ENCODE measurements at places on chromosomes 7 and 10.
A peak's percentile ranks its signal among the peaks of the same experiment; 100 is the strongest.

GRCh38 chr10:75546004-75546403, 114.6 kb downstream of the LRMDA start:
- no peak for DNase-seq

GRCh38 chr10:8300925-8301324, 246.4 kb downstream of the GATA3 start:
- DNase-seq: no peak

DNA sequence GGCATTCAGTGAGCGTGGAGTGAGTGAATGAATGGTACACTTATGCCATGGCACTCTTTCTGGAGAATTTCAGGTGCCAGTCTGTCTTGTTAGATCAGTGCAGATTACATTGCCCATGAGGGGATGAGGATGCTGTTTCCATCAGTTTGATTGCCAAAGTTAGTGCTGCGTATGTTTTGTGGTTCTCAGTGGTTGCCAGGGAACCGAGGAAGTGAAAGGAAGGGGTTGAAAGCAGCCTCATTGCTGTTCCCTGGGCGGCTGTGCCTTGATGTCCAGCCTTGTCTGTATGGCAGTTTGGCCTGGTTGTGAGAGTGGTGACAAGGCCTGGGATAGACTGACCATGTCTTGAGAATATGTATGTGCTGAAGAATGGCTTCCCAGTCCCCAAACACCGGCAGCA, 30.2 kb downstream of the WBP1L start:
- DNase-seq: no peak

GRCh38 chr7:75054744-75055143, 18.9 kb downstream of the RCC1L start:
- no peak for DNase-seq

- DNase-seq: no peak
Observed at GRCh38 chr7:12757443-12757842, 70.0 kb downstream of the ARL4A start.

DNA sequence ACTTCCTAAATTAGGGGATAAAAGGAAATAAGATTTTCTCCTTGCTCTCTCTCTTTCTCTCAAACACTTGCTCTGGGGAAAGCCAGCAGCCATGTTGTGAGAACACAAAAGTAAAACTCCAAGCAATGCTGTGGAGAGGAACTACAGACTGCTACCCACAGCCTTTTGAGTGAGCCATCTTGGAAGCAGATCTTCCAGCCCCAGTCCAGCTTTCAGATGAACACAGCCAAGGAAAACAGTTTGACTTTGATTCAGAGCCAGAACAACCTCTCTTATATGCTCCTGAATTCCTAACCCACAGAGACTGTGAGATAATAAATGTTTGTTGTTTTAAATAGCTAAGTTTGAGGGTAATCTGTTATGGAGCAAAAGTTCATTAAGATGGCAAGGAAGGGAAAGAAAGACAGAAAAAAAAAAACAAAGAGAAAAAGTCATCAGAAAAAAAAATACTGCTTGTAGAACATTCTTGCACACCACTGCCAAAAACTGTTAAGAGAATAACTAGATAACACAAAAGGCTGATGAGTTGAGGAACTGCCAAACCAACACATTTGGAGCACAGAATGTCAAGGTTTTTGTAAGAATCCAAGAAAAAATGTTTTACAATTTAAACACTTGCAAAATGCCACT, 20.9 kb upstream of the PRKAR2B start:
- DNase-seq: no peak

DNA sequence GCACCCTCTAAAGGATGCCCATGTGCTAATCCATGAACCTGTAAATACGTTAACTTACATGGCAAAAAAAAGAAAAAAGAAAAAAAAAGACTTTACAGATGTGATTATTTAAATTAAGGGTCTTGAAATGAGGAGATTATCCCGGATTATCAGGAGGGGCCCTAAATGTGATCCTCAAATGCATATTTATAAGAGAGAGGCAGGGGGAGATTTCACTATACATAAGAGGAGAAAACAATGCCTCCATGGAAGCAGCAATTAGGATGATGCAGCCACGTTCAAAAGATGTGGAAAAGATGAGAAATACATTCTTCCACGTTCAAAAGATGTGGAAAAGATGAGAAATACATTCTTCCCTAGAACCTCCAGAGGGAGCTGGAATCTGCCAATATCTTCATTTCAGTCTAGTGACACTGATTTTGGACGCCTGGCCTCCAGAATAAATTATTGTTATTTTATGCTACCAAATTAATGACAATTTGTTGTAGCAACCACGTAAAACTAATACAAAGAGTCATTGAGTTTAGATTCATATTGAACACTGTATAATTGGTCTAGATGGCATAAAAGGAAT, 328.4 kb upstream of the GNAI1 start:
- DNase-seq: no peak

DNA sequence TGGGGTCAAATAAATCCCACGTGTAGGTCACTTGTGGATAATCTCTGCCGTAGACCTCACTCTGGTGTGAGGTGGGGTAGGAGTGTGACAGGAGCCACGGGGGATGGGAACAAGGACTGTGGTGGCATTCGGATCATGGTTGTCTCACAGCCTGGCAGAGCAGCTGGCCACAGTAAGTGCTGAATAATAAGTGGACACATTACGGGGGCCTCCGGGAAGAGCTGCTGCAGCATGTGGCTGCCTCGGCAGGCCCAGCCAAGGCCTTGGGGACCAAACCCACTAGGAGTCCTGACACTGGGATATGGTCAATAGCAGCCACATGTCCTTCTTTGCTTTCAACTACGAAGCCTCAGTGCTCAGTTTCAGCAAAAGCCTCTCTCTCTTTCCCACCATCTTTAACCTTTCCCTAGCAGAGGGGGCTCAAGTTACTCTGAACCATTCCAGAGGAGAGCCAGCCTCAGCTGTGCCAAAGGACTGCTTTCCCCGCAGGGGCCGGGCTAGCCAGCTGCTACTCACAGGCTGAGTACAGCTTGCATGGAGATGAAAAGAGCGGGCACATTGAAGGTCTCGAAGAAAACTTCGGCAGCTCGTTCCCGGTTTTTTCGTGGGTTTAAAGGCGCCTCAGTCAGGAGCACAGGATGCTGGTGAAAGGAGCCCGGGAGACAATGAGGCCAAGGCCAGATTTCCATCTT, 17.3 kb downstream of the ACTR1A start:
- DNase-seq: no peak

DNA sequence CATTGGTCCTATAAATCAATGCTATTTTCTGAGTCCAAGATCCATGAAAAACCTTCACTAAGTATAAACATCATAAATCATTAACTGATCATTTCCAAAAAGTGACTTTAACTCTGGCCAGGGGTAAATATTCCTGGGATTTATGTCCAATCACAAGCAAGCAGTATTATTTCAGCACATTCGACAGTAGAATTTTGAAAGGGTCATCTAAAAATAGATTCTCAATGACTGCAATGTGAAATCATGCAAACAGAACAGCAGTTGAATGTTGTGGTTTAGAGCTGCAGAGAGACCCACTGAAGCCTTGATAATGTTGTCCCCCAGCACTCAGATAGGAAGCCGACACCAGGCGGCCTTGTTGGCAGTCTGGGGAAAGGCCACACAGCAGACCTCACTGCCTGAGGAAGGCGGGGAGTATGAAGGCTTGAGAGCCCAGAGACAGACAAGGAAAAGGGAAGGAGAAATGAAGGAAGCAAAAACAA, 38.1 kb downstream of the FAM107B start:
- no peak for DNase-seq

- DNase-seq: no peak
Observed at GRCh38 chr7:13476881-13477444, 512.5 kb downstream of the ETV1 start.

DNA sequence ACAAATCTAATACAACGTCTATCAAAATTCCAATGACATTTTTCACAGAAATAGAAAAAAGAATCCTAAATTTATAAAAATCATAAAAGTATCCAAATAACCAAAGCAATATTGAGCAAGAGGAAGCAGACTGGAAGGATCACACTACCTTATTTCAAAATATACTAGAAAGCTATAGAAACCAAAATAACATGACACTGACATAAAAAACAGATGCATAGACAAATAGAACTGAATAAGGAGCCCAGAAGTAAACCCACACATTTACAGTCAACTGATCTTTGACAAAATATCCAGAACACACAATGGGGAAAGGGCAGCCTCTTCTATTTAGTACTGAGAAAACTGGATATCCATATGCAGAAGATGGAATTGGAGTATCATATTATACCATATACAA, 217.5 kb downstream of the MACC1 start:
- DNase-seq: no peak

- DNase-seq: no peak
Observed at GRCh38 chr10:1573334-1573969, 163.9 kb downstream of the ADARB2 start.

DNA sequence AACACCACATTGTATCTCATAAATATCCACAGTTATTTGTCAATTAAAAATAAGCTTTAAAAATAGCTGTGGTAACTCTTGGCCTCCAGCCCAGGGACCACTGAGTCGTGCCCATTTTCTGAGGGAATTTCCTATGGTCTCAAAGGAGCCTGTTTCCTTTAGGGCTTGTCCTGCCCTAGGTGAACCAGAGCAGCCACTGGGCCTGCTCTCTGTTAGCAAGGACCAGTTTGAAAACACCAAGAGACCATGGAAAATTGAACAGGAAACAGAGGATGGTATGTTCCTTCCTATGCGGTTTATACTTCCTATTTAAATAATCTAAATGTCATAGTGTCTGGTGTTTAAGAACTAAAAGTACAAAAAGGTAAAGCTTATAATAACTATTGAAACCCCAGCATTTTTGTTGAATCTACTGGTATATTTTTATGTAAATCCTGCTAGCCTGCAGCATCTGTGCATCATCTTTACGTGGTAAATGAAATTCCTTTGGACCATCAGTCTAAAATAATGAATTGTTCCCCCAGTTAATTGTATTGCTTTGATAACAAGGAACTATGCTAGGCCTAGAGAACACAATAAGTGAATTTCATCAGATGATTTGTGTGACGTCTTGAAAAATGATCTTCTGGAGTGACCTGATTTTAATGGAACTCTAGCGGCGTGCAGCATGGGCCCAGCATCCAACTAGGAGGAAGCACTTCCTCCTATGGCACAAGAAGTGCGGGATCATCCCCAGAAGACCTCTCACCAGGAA, 333.7 kb downstream of the GFRA1 start:
- DNase-seq: no peak

DNA sequence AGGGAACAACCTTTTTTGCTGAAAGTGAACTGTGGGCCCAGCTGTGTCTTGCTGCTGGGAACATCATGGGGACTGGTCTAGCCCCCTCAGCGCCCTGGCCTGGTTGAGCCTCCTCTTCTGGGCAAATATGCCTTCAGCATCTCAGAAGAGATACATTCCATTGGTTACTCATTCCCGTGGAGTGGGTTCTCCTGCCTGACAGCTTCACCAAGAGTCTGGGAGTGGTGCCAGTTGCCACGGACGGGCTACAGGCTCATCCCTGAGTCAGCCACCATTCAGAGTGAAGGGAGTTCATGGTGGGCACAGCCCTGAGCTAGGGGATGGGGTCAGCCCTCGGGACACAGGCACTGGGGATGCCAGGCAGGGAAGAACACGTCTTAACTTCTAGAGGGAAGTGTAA, 81.9 kb downstream of the RAMP3 start:
- DNase-seq: no peak

GRCh38 chr10:19888061-19888660, 71.9 kb downstream of the PLXDC2 start:
- no peak for DNase-seq

DNA sequence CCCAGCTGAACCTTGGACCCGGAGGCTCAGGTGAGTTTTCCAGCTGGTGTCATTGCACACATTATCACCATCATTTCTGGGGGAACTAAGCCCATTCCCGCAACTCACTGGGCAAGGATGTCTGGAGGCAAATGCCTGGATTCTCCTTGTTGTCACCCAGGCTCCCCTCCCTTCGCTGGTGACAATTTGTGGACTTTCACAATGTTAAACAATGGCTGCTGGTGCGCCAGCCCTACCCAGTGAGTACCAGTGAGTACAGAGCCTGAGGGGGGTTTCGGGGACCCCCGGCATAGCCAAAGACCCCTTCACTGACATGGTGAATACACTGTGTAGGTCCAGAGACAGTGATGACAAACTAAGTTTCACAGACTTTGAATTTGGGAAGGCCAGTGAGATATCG, 189.2 kb downstream of the ADARB2 start:
- no peak for DNase-seq

DNA sequence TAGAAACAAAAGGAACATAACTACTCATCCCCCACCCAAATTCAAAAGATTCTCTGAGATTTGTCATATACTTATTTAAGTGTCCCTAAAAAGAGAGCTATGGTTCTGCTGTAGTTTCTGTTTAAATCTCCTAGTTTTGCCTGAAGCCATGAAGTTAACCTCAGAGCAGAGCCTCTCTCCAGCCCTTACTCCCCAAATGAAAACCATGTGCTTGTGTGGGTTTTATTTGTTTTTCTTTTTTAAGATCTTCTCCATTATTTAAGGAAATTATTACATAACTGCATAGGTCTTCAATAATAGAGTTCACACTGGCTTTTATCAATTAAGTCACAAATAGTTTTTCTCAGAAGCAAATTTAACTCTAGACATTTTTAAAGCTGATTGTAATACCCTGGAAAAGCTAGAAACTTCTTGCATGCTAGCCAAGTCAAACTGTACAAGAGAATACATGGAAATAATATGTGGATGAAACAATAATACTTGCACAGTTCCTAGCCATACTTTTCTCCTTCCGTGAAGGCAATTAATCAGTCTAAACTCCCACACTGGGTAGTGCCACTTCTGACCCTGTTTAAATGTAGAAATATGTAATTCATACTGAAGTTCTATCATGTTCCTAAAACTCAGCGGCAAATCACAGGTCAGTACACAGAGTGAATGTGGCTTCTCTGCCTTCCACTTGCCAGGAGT, 579.7 kb downstream of the SUGCT start:
- DNase-seq: no peak

- peak; percentile 72 for DNase-seq
Observed at GRCh38 chr7:128135515-128136214, 104.4 kb upstream of the LRRC4 start.

GRCh38 chr7:132028144-132028920, 471.9 kb upstream of the PODXL start:
- DNase-seq: no peak

GRCh38 chr7:138665669-138666140, 35.5 kb downstream of the SVOPL start:
- DNase-seq: no peak

DNA sequence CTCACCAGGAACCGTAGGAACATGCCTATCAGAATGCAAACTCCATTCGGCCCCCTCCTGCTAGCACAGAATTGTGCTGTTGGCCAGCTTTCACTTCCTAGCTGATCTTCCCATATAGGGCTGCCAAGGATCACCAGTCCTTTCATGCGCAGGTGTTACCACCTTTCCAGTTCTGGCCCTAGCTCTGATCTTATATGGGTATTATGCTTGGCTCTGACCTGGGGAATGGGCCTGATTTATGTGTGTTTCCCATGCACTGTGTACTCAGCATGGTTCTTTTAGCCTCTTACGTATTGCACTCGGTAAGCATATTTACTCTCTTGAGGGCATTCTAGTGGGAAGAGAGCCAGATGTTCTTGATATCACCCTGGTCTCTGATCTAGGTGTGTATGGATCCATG, 11.1 kb downstream of the SLC35G1 start:
- DNase-seq: no peak

- DNase-seq: no peak
Observed at GRCh38 chr7:39666562-39666961, 43.2 kb downstream of the RALA start.

- no peak for DNase-seq
Observed at GRCh38 chr7:67918158-67918557, 921.5 kb downstream of the TYW1 start.
